Activated T-cell treated with anti-CD3 and anti-CD28 coated beads, Interleukin-2, amount 50 U/mL, for 24 hours (primary cell): ENCODE measurements at places on chromosomes 6 and 20.
A peak's percentile ranks its signal among the peaks of the same experiment; 100 is the strongest.

- no peak for DNase-seq
Measured at GRCh38 chr20:40335901-40336351, 353.1 kb downstream of the MAFB start.

DNA sequence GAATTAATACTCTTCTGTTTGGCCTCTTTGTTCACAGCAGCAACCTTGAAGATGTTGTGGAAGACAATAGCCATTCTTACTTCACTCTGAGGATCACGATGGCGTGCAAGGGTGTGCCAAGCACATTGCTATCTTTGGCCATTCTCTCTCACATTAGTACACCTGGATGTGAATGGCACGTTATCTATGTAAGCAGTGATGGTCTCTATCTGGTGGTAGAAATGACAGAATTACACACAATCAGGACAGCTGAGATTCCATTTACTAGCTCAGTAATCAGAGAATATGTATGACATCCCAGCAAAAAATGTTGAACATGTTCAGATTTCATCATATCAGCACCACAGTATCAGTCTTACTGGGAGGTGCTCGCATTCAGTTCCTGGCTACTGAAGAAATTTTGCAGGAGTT lies 116.2 kb downstream of the LCA5 start:
- DNase-seq: no peak

DNA sequence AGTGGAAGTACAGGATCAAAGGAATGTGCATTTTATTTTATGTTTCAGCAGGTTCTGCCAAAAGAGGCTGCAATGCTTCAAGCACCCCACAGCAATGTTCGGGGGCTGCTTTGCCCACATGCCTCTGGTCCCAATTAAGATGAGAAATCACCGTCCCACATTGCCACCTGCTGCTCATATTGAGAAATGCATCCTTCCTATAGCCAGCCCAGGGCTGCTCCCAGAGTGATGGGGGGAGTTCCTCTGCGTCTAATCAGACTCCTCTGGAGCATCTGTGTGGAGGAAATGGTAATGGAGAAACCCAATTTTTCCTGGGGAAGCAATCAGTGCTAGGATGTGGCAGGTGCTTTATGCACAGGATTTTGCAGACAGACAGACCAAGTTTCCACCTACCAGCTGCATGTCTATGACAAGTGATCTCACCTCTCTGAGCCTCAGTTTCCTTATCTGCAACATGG lies 33.7 kb downstream of the PTGIS start:
- peak; percentile 68 for DNase-seq

GRCh38 chr6:79115553-79116182 lies 37.6 kb upstream of the PHIP start:
- DNase-seq: no peak

GRCh38 chr20:62243906-62244515 lies 5.7 kb downstream of the OSBPL2 start:
- DNase-seq: no peak

DNA sequence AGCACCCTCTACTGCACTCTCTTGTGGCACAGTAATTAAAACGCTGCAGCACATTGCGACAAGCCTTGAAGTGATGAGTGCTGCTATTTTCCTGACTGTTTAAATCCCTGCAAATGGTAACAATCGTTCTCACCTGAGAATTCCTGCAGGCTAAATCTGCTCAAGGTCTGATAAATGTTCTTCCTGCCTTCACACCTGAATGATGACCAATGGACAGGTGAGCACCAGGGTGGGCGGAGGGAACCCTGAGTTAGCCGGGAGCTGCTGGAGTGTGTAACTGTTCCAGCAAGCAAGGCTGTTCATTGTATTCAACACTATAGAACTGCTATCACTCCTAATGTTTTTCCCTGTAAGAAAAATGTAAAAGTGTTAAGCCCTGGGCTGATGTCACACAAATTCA lies 4.0 kb downstream of the DACT2 start:
- DNase-seq: no peak

- DNase-seq: no peak
Measured at GRCh38 chr6:86859513-86859912, 77.8 kb upstream of the HTR1E start.

GRCh38 chr20:51335329-51335841 lies 207.1 kb downstream of the NFATC2 start:
- DNase-seq: no peak

GRCh38 chr20:63164484-63165355 lies 51.2 kb downstream of the YTHDF1 start:
- no peak for DNase-seq

GRCh38 chr6:34974249-34974642 lies 85.2 kb downstream of the ANKS1A start:
- no peak for DNase-seq

GRCh38 chr20:12315652-12316051 lies 398.0 kb downstream of the BTBD3 start:
- DNase-seq: no peak

GRCh38 chr6:139249395-139249794 lies 42.4 kb downstream of the TXLNB start:
- no peak for DNase-seq

DNA sequence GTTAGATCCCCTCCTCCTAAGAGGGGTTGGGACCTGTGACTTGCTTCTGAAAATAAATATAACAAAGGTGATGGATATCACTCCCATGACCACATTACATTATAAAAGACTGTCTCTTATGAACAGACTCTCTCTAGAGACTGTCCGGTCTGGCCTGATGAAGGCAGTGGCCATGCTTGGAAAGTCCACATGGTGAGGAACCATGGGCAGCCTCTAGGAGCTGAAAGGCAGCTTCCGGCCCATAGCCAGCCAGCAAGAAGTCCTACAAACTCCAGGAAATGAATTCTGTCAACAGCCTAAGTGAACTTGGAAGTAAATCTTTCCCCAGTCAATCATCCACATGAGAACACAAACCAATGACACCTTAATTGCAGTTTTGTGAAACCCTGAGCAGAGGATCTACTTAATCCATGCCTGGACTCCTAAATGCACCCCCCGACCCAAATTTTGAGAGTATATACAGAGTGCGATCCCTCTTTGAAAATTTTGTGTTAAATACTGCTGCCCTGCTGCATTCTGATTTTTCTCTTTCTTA lies 2.2 kb upstream of the POPDC3 start:
- DNase-seq: no peak

GRCh38 chr6:39362487-39362865 lies 40.0 kb upstream of the KCNK16 start:
- no peak for DNase-seq

GRCh38 chr6:53014063-53014462 lies 19.0 kb upstream of the GSTA4 start:
- no peak for DNase-seq

- peak; percentile 62 for DNase-seq
Measured at GRCh38 chr20:63223121-63223825, 7.3 kb upstream of the YTHDF1 start.

- DNase-seq: no peak
Measured at GRCh38 chr6:50791900-50792508, 26.7 kb upstream of the TFAP2B start.

DNA sequence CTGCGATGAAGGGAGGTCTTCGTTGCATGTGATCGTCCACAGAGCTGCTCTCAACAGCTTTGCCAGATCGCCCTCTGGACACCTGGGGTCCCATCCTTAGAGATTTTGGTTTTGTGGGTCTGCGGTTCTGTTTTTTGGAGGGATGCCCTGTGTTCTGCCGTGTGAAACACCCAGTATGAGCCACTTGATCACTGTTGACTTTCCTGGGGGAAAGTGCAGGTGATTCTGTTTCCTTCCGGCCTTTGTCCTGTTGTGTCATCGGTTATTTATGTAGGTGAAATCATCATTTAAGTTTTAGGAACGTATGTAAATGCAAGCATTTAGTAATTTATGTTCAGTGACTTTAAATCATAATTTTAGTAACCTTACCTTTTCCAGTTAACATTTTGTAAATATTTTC lies 56.4 kb upstream of the SLC22A1 start:
- DNase-seq: no peak

- DNase-seq: no peak
Measured at GRCh38 chr6:63572747-63573075, 431 bp downstream of the LOC128125822 start.
